ENCODE measurements at places on chromosomes 2 and 18.
A peak's percentile ranks its signal among the peaks of the same experiment; 100 is the strongest.

DNA sequence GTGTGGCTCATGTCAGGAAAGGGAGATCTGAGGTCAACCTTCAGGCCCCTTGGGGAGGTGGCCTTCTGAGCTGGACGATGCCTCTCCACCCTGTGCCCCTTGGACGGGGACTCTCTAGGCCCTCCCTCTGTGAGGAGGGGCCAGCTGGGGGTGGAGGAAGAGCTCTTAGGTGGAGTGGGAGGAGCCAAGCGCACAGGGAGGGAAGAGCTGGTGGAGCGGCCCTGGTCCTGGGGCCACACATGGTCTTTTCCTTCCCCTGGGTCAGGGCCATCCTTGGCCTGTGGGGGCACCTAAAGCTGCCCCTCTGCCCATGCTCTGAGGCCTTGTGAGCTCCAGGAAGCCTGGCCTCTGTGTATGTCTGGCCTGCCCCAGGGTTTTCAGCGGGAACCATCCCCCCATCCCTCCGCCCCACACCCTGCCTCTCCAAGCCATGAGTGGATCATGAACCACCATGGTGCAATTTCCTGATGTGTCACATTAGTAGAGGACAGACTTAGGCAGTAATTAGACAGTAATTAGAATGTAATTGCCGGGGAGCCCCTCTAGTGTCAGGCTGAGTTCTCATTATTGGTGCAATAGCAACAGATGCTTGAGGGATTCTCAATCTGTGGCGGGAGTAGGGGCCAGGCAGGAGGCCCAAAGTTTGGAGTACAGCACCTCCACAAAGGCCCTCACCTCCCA lies 63.0 kb downstream of the GLI2 start:
- no peak for DNase-seq

GRCh38 chr2:215615067-215615802 lies 179.4 kb upstream of the FN1 start:
- DNase-seq = no peak

GRCh38 chr2:20490300-20491181 lies 43.7 kb downstream of the RHOB start:
- DNase-seq = peak; percentile 72

DNA sequence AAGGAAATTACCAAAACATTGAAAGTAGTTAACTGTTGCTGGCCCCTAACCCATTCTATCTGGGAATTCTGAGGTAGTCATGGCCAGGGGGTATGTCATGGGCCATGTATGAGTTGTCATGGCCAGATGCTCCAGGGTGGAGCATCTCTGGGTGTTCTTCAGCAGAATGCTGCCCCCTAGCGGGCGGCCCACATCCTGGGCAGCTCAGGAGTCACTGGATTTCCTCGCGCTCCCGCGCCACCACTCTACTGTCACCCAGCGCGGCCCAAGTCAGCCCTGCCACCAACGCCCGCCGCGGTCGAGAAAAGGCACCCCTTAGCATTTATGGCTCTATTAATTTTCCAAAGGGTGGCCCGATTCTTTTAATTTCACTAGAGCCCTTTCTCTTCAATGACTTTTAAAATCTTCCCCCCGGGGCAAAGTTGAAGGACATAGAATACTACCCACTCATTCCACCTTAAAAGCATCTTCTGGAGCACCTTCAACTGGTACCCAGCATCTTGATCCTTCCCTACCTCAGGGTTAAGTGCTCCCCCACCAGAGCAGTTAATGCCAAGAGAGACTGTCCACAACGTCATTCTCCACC lies 41.6 kb downstream of the PKDCC start:
- DNase-seq = peak; percentile 81

DNA sequence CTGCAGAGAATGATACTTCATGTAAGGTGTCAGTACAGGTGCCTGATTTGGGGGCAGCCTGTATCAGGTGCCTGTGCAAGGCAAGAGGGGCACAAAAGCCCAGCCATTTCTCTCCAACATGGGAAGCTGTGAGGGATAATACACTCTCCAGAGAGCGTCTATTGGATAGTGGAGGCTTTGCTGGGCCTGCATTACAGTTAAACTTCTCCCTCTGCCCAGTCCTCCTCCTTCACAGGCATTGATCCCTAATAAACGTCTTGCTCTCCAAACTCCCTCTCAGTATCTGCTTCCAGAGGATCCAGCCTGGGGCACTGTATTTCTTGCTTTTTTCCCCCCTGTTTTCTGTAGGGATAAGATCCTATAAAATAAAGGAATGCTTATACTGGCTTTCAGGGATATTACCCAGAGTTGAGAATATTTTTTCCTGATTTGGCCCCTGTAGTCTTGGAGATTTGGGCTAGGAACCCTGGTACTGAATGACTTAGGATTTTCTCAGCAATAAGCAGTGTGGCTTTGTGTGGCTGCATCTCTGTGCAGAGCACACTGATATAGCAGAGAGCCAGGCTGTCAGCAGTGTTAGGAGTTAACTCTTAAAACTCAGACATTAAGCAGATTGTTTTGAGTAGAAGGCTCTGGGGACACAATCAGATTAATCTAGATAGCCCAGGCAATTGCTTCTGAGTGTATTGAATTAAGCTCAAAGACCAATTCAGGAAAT lies 330.6 kb downstream of the CYRIA start:
- DNase-seq = no peak

DNA sequence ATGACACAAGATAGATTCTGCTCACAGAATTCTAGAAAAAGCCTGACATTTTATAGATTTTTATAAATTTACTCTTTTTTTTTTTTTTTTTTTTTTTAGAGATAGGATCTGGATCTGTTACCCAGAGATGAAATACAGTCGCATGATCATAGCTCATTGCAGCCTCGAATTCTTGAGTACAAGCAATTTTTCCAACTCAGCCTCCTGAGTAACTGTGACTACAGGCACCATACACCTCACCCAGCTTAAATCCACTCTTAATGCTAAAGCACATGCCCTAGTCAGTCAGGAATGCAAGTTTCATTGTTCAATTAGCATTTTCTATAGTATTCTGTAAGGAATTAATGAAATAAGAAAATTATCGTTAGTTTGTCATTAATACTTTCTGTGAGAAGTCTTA lies 32.1 kb upstream of the WDR75 start:
- DNase-seq = no peak

DNA sequence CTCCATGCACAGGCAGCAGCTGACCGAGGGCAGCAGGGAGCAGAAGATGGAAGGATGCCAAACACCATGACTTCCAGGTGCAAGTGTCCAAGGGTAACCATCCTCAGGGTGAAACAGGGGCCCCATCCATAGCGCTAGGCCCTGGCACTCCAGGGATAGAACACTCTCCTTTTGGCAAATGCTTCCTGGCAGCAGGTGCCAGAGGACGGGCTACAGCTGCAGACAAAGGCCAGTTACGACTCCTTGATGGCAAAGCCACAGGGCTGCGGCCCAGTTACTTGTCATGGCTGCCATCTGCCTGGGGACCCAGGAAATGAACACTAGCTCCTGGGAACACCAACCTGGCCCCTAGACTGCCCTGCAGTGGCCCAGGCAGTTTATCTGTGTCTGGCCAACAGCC lies 178.8 kb downstream of the TMEM163 start:
- no peak for DNase-seq

GRCh38 chr18:65425366-65425765 lies 325.4 kb upstream of the CDH7 start:
- no peak for DNase-seq

DNA sequence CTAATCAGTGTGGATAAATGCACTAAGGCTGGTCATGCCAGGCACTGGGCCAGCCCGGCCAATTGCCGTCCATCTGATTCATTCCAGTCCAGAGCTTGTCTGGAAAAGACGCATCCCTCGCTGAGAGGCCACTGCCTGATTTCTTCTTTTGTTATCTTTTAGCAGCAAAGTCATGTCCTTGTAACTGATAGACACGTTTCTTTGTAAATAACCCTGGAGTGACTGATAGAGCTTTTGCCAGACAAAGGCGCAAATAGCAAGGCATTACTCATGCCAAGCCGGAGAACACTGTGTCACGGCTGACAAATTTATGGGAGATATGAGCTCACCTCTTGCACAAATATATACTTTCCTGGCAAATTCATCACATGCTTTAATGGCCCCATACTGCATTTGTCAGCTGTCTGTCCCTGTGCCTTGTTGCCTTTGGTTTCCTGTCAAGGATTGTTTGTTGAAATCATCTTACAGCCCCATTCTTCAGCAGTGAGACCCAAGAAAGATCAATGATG lies 164.4 kb downstream of the ETAA1 start:
- peak; percentile 97 for DNase-seq

GRCh38 chr2:181670632-181671031 lies 9.7 kb downstream of the NEUROD1 start:
- no peak for DNase-seq

DNA sequence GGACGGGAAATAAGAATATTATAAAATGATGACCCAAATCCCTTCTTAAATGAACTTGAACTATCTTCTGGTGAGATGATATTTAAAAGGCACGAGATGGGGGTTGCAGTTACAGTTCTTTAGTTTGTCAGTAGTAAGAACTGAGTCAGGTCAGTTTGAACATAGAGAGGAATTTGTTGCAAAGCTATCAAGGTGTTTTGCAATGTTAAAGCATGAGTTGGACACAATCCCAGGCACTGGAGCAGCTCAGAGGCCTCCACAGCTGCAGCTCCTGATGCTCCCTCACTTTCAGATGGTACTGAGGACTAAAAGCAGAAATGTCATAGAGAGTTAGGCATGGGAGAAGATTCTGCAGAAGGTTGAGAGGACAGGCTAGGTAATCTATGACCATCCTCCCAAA lies 236.0 kb downstream of the BCL2 start:
- DNase-seq = no peak

GRCh38 chr2:236317938-236318396 lies 53.8 kb upstream of the ASB18 start:
- no peak for DNase-seq

DNA sequence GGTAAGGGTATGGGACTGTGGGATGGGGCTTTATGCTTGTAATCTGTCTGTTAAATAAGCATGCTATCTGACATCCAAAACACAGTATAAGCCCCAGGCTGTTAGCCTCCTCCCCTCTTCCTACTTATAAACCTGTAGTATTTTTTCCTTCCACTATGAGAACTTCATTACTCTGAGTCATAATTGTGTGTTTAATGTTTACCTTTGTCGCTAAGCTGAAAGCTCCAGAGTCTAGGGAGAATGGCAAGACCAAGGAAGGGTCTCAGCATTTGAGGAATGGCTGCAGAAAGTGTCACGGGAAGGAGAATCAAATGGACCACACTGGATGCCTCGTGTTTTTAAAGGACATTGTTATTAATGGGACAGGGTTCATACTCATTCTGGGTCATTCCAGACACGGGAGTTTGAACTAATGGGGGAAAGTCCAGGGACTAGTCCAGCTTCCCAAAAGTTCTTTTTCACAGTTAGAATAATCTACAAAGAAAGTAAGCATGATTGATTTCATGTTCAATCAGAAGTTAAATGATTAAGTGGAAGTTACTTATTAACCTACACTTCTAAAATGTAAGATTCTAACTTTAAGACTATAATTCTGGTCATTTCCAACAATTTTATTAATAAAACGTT lies 292.2 kb downstream of the AFF3 start:
- no peak for DNase-seq

GRCh38 chr2:41791523-41791922 lies 256.3 kb upstream of the PKDCC start:
- DNase-seq = no peak

DNA sequence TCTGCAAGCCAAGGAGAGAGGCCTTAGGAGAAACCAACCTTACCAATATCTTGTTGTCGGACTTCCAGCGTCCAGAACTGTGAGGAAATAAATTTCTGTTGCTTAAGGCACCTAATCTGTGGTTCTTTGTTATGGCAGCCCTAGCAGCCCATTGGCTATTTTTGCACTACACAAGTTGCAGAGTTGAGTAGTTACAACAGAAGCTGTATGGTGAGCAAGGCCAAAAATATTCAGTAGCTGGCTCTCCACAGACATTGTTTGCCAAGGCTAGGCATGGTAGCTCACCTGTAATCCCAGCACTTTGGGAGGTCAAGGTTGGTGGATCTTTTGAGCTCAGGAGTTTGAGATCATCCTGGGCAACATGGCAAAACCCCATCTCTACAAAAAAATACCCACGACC lies 27.1 kb upstream of the SCYGR1 start:
- no peak for DNase-seq

DNA sequence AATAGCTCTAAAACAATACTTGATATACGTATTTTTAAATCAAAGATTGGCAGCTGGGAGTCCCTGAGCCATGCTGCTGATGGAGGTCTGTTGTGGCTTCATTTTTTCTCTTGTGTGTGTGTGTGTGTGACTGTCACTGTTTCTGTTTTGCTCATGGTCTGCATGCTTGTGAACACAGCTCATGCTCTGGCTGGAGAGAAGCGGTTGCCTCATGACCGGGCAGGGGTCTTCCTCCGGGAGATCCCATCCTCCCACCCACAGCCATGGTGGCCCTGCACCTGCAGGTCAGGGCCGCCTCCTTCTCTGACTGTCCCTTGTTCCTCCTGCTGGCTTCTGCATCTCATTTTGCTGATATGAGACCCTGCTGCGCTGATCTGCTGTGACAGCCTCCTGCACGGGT lies 47.3 kb upstream of the GALR1 start:
- no peak for DNase-seq

- no peak for DNase-seq
Measured at GRCh38 chr2:45379399-45380087, 231.5 kb downstream of the SRBD1 start.

GRCh38 chr2:20665243-20666004 lies 1.5 kb upstream of the GDF7 start:
- DNase-seq = no peak

- DNase-seq = no peak
Measured at GRCh38 chr18:21452796-21453510, 147.6 kb downstream of the ESCO1 start.

DNA sequence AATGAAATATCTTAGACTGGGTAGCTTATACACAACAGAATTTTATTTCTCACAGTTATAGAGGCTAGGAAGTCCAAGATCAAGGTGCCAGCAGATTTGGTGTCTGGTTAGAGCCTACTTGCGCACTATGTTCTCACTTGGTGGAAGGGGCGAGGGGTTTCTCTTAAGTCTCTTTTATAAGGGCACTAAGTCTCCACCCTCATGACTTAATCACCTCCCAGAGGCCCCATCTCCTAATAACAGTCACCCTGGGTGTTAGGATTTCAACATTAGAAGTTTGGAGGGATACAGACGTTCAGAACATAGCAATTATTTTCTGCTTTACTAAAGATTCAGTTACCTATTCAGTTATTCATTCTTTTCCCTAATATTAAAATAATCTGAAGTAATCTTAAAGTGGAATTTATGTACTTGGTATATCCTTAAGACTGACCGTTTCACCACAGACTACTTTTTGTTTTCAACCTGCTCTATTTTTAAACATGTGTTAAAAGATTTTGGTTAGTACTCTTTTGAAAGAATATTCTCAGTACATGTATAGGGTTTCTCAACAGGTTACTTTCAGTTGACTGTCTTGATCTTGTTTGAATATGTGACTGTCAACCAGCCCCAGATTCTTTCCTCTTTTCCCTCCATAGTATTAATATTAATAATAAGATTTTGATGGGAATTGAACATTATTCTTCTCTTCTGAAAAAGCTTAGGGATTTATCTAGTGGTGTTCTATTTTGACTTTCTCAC lies 130.0 kb downstream of the TAF4B start:
- DNase-seq = no peak

DNA sequence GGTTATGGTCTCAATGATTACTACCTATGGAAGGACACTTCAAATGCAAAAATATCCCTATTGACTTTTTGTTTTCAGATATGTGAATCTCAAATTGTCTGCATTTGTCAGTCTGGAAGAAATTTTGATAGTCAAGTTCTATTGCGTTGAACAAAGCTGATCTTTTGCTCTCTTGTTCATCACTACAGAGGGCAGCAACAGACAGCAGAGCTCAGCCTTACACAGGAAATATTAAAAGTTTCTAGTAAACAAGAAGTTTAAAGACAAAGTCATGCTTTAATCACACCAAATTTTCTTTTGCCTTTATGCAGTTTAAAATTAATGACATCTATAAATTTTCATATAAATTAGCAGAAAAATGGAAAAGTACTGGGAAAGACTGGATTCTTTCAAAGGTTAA lies 617.5 kb downstream of the NR4A2 start:
- DNase-seq = no peak

Data from adrenal gland (tissue), 19 donors.